Stimulated activated naive CD4-positive, alpha-beta T cell (primary cell): ENCODE measurements at places on chromosomes 2 and 18.

DNA sequence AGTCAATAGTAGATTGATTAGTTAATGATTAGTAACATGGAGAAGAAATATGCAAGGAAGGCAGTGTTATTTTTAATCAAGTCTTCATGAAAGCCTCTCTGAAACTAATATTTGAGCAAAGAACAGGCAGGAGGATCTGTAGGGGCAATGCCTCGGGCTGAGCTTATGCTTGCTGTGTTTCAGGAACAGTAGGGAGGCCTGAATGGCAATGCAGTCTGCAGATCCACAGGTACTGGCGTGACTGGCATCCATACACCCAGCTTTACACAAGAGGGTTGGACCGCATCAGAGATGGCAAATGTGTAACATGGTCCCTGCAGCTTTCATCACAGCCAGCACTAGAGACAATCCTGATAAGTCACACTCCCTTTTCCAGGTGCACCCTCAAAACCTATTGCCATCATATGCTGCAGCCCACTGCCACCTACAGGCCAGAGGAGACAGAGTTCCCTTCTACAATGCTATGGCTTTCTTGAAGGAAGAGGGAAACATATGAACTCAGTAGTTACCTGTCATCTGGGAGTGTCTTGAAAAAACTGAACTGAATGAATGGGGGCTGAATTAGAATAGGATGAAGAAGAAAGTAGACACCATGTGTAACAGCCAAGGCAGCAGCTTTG, 582.4 kb upstream of the RAB6C start:
- DNase-seq: no peak

DNA sequence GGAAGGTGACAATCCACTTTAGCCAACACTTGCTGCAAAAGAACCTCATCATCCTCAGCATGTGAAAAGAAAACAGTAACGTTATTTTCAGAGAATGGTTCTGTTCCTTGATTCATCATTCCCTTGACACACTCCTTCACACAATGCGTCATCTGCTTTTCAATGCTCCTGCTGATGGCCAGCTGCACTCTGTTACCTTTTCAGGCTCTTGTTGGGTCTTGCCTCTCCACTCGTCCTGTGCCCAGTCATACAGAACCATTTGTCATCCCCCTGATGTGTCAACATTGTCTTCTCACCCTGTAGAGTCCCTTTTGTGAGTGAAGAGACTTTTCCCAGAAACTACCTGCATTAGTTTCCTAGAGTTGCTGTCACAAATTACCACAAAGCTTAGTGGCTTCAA, 12.2 kb upstream of the DTNA start:
- DNase-seq: no peak

DNA sequence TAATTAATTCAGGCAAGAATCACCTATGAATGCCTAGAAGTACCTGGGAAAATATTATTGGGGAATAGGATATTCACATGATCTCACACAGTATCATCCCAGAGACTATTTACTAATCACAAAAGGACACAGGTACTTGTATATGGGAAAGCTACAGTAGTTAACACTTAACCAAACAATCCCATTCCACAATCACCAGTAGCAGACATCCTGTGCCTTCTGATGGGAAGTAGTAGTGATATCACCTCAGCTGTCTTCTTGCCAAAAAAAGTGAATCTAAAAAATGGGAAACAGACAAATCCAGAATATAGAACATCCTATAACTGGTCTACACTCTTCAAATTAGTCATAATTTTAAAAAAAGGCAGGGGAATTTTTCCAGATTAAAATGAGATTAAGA, 75.6 kb upstream of the CCDC150 start:
- DNase-seq: no peak

DNA sequence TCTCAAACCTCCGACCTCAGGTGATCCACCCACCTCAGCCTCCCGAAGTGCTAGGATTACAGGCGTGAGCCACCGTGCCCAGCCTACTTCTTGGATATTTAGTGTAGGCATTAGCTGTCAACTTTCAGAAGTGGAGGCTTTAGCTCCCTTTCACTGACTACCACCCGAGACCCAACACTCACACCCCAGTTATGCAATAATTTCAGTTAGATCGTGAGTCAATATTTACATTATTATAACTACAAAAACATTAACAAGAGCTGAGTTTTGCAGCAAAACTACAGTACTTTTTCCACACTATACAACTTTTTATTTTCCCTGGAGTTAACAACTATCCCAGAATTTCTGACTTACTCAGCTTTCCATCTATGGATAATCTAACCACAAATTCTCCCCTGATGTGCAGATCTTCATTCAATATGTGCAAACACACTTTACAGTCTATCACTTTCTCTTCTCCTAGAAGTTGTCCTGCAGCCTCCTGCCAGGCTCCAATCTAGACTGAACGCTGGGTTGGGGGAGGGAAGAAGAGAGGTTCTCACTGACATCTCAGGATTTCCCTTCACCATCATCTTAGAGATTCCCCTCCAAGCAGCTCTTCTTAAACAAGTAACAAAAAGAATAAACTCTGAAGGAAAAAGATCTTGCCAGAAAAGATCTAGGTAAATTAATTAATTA, 10.1 kb downstream of the TBC1D8 start:
- DNase-seq: no peak

- DNase-seq: no peak
Observed at GRCh38 chr18:57780318-57780705, 22.8 kb downstream of the ATP8B1 start.
